ENCODE measurements at places on chromosomes 5 and 9.

DNA sequence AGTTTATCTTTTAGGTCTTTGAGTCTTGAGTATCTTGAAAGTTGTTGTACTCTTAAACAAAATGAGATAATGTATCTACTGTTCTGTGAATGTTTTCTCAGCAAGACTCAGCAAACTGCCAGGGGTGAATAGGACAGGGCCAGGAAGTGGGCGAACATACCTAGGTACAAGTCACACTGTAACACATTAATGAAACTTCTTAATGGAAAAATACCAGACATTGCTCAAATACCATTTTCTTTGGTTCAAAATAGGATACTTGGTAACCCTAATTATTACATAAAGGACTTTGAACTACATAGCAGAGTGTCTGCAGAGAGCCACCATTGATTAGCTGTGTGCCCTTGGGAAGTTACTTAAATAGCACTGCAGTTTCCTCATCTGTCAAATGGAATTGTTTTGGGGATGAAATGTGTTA is 197.5 kb downstream of the ARHGEF28 start:
- DNase-seq: no peak

GRCh38 chr9:114051706-114052105 is 26.4 kb downstream of the AMBP start:
- DNase-seq: no peak

DNA sequence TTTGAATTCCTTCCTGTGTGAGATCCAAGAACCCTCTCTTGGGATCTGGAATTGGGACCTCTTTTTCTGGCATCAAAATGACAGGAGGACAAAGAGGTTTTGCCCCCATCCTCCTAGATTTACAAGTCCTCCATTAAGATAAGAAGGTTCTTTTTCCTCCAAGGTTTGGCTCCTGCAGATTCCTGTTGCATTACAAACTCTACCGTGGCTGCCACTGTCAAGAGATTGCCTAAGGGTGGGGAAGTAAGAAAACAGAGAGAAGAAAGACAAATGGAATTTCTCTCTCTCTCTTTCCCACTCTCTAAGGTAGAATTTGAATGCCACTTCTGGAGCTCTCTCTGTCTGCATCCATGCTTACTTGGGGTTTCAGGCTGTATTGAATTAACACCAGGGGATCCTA is 12.0 kb upstream of the SVEP1 start:
- no peak for DNase-seq

GRCh38 chr9:69207503-69207902 is 33.4 kb downstream of the TJP2 start:
- DNase-seq: no peak

DNA sequence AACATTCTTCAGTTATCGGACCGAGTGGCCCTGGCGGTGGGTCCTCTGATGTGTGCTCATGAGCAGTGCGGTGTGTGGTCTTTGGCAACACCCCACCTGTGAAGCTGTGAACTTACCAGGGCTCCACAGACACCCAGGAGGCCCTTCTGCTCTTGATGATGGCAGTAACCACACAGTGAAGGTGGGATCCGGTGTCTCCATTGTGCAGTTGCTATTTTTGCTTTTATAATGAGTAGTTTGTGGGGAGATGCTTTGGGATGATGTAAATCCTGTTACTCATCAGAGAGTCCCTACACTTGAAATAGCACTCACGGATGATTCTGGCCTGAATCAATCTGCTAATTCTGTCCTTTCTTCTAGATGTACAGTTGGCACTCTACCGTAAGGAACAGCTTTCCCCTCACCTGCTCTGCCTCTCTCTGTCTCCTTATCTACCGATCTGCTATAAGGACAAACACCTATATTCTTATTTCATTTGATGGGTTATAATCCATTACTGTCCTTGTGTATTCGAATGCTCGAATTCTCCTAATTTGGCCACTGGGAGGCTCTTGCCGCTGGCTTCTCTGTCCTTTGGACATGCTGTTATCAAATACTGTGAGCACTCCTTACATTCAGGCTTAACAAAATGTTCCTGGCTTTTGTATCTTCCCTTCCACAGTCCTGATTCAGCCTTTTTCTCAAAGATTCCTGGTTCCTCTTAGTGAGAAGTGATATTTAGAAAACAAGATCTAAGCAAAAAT is 20.2 kb downstream of the ATPSCKMT start:
- DNase-seq: no peak

DNA sequence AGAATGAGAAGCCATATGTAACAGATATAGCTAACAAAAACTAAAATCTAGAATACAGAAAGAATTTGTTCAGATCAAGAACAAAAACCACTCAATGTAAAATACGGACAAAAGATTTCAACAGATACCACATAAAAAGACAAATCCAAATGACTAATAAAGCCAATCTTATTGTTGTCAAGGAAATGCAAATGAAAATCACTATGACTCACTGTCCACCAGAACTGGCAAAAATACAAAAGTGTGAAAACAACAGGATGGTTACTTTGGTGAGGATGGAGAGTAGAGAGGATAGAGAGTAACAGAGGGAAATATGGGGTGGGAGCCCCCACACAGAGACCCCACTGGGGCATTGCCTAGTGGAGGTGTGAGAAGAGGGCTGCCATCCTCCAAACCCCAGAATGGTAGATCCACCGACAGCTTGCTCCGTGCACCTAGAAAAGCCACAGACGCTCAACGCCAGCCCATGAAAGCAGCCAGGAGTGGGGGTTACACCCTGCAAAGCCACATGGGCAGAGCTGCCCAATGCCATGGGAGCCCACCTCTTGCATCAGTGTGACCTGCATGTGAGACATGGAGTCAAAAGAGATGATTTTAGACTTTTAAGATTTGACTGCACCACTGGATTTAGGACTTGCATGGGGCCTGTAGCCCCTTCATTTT is 15.2 kb upstream of the RHOBTB3 start:
- DNase-seq: no peak

GRCh38 chr5:141504216-141504615 is 15.3 kb downstream of the PCDHGC5 start:
- peak; percentile 17 for DNase-seq

GRCh38 chr9:91746904-91747303 is 203.1 kb downstream of the ROR2 start:
- DNase-seq: peak; percentile 56

GRCh38 chr5:126716861-126717260 is 60.1 kb upstream of the LMNB1 start:
- DNase-seq: no peak

DNA sequence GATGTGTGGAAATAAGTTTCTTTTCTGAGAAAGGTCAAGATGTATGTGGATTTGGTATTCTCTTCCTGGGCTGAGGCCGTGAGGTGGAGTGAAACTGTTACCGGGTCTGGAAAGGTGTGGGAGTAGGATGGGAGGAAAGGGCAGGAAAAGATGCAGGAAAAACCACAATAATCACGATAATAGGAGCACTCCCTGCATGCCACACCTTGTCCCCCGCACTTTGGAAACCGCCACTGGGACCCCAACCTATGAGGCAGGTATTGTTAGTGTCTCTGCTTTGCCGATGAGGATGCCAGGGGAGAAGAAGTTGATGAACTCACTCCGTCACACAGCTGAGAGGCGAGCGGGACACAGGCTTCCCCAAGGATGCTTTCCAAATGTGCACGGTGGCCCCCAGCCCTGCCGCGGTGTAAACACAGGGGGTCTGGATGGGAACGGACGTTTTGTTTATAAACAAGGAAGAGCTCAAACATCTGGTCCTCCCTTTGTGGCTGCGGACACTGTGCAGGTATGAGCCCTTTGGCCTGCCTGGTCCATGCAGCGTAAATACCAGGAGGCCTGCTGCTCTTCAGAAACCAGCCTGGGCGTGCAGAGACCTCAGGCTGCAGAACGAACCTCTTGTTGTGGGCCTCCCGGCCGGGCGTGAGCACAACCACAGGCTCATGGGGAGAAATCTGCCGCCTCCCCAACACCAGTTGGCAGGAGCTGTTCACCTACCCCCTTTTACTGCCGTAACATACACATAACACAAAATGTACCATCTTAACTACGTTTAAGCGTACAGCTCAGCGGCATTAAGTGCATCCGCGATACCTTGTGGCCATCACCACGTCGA is 126.7 kb downstream of the COL23A1 start:
- no peak for DNase-seq
